Mesothelial cell of epicardium (in vitro differentiated cells): ENCODE measurements at places on chromosomes 5 and 9.

GRCh38 chr5:165836046-165836445 is 2330.6 kb downstream of the MAT2B start:
- no peak for DNase-seq

DNA sequence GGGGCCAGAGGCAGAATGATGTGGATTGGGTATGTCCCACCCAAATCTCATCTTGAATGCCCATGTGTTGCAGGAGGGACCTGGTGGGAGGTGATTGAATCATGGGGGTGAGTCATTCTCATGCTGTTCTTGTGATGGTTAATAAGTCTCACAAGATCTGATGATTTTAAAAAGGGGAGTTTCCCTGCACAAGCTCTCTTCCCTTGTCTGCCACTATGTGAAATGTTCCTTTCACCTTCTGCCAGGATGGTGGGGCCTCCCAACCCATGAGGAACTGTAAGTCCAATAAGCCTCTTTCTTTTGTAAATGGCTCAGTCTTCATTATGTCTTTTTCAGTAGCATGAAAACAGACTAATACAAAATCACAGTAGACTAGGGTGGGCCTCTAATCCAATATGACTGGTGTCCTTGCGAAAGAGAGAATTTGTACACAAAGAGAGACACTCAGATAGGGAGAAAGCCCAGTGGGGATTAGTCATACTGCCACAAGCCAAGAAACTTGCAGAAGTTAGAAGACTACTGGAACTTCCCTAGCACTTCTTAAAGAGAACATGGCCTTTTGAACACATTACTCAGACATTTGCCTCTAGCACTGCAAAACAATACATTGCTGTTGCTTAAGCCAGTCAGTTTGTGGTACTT is 68.4 kb downstream of the ANXA1 start:
- no peak for DNase-seq

DNA sequence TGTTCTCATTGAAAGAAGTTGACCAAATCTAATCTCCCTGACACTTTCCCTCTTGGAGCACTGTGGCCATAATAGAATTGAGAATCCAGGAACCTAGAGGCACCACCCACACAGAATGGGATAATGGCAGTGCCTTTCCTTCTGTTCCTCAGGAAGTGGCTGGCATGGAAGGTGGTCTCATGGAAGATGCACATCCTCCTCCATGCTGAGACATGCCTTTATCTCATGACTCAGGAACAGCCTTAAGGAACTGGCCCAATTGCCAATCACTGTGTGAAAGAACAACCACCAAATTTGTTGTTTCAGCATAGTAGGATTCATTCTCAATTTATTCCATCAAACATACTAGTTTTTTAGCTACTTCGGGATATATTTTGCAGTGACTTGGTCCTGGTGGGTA is 137.5 kb upstream of the RASGRF2 start:
- no peak for DNase-seq

DNA sequence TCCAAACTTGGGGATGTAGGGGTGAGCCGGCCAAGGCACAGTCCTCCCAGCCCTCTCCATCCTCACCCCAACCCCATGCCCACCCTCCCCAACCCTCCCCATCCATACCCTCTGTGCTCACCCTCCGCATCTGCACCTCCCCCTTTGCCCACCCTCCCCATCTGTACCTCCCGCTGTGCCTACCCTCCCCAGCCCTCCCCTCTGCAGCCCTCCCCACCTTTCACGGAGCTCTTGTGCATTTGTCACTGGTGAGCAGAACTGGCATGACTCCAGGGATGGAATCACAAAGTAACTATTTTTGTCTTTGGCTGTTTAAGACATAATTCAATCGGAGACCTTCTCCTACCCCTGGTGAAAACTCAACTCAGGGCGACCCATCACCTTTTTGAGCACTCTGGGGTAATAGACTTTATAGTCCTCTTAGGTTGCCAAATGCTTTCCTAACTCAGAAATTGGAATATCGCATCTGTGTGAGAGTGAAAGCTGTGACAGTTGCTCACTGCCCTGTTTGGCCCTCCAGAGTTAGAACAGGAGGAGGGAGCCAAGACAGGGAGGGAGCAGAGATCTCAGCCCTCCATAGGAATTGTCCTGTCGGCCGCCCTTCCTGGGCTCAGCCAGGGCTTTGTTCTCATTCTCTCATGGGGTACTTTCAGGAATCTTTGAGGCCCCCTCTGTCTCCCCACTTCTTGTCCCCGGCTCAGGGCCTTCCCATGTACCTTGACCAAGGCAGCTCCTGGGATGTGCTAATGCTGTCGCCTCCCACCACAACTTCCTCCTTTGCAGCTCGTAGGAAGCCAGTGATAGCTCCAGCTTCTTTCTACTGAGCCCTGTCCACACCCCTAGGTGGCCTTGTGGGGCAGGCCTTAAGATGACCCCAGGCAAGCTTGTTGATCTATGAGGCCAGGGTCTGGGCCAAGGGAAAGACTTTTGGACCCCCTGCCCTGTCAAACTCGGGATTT is 36.2 kb downstream of the OTULIN start:
- DNase-seq = no peak

DNA sequence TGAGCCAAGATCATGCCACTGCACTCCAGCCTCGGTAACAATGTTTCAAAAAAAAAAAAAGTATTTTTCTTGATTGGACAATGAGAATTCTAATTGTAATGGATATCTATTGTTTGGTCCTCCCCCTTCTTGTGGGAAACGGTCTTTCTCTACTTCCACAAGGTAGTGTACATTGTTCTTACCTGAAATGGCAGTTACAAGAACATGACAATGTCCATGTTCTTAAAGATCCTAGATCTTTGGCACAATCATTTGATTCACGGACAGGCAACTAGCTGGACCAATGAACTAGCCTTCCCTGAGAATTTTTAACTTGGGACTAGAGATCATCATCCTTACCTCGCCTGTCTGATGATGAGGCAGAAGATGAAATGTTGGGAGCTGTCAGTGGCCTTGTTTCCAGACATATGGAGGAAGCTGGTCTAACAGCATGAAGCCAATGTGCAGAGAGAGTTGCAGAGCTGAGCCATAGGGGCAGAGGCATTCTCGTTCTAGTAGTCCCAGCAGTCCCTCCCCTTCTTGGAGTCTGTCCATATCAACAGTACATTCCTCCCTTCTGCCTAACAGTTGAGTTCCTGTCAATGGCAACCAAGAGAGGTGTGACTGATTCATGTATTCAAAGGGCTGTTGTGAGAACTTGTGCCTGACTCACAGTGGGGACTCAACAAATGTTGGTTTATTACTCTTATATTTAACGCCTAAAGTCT is 2.1 kb upstream of the MARCHF6 start:
- no peak for DNase-seq

DNA sequence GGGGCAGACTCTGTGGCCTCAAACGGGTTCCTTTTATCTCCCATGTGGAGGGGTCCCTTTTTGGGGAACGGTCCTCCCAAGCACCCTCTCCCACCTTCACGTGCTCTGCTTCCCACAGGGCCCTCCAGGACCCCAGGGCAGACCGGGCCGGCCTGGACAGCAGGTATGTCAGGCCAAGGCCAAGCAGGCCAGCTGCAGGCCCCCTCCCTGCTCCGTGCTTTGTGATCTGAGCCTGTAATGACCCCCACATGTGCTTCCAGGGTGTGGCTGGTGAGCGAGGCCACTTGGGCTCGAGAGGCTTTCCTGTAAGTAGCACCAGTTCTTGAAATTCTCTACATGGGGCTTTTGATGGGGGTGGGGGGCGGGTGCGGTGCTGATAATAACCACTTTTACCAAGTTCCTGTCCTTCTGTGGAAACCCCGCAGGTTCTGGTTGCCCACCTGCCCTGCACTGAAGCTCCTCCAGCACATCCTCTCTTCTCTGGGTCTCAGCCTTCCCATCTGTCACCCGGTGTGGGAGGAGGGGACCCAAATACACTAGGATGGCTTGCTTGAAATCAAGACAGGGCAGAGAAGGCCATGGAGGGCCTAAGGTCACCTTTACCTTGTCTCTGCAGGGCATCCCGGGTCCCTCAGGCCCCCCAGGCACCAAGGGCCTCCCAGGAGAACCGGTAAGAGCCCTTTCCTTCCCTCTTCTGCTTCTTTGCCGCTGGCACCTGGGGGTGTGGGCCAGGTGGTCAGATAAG is 57.9 kb upstream of the ORM1 start:
- no peak for DNase-seq
